H7 (cell line): ENCODE measurements at places on chromosomes 5 and 9. TPM values are rescaled to one million over a fixed set of nuclear protein-coding genes. Genes with fewer than 3 reads are reported as not detected.

ENC1 gene
- 31.9 and 51.5 TPM in 2 replicates for total RNA-seq

GRM6 gene
- total RNA-seq = not detected in 2 replicates

ARHGEF28 gene
- total RNA-seq = 0.41 and 0.42 TPM in 2 replicates

TGFBI gene
- total RNA-seq = 3.2 and 4.3 TPM in 2 replicates

SHC3 gene
- 8.2 and 13.2 TPM in 2 replicates for total RNA-seq

SH3RF2 gene
- total RNA-seq = 0.89 and 1.7 TPM in 2 replicates

CARTPT gene
- not detected in 2 replicates for total RNA-seq

THOC3 gene
- 147 and 165 TPM in 2 replicates for total RNA-seq

ZNF782 gene
- 2.6 and 3.1 TPM in 2 replicates for total RNA-seq

SV2C gene
- under 0.01 TPM in 1 of 2 replicates, not detected in the other for total RNA-seq

FAXDC2 gene
- total RNA-seq = 2.6 and 9.6 TPM in 2 replicates

SPATA31D4 gene
- total RNA-seq = not detected in 2 replicates

SPRY4 gene
- total RNA-seq = 71.7 and 93.3 TPM in 2 replicates

MEGF10 gene
- 12.4 and 18.6 TPM in 2 replicates for total RNA-seq

TESK1 gene
- 6.0 and 11.9 TPM in 2 replicates for total RNA-seq

PLPP7 gene
- 8.2 and 8.8 TPM in 2 replicates for total RNA-seq

ABLIM3 gene
- 0.03 TPM in 1 of 2 replicates, not detected in the other for total RNA-seq

FOXD4L3 gene
- total RNA-seq = 0.04 TPM in 1 of 2 replicates, not detected in the other

REEP5 gene
- total RNA-seq = 30.1 and 34.5 TPM in 2 replicates

TAF1L gene
- not detected in 2 replicates for total RNA-seq

CAVIN4 gene
- total RNA-seq = 1.6 and 3.1 TPM in 2 replicates

RBM22 gene
- 35.2 and 39.6 TPM in 2 replicates for total RNA-seq

HTR1A gene
- total RNA-seq = not detected in 2 replicates

GCNT1 gene
- 14.5 and 23.6 TPM in 2 replicates for total RNA-seq

SLC6A3 gene
- 0.07 TPM in 2 replicates for total RNA-seq
